ENCODE measurements at places on chromosomes 13 and 19. TPM values are rescaled to one million over a fixed set of nuclear protein-coding genes. Genes with fewer than 3 reads are reported as not detected.

GRCh38 chr13:50015258-50015657, at the start of gene KCNRG:
KCNRG (plus strand) TSS chr13:50015444; CDS start chr13:50015494, 50 bp downstream.
- DNase-seq = no peak

Gene KLK15
- total RNA-seq = not detected

GRCh38 chr19:5145521-5146511, 176.9 kb downstream of the KDM4B start:
- no peak for DNase-seq

DNA sequence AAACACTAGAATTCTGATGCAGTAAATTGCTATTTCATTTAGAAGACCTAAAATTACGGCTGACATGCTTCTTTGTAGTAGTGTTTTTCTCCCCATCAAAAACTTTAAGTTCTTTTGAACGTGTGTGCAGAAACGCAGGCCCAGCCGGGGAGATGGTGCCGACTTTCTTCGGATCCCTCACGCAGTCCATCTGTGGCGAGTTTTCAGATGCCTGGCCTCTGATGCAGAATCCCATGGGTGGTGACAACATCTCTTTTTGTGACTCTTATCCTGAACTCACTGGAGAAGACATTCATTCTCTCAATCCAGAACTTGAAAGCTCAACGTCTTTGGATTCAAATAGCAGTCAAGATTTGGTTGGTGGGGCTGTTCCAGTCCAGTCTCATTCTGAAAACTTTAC, 98.3 kb downstream of the TNFRSF19 start:
- no peak for DNase-seq
